Activated CD4-positive, alpha-beta T cell treated with anti-CD3 and anti-CD28 coated beads, Interleukin-2, amount 10 ng/mL, durations not matched to agents 7 days and 5 days (primary cell): ENCODE measurements at places on chromosomes 2 and 18. TPM values are rescaled to one million over a fixed set of nuclear protein-coding genes. Genes with fewer than 3 reads are reported as not detected.
A peak's percentile ranks its signal among the peaks of the same experiment; 100 is the strongest.

GRCh38 chr2:74429487-74430451 is 8.2 kb downstream of the WDR54 start:
- no peaks in the 10 kb centered on the region for H3K4me1 ChIP-seq
- no peaks in the 10 kb centered on the region for H3K27me3 ChIP-seq
- DNase-seq, result no peak
- peaks cover 12% of the 10 kb centered on the region for H3K36me3 ChIP-seq

GPR155 gene
- 33.3 TPM for total RNA-seq

RAPGEF4 gene
- total RNA-seq, result 0.62 TPM

DNA sequence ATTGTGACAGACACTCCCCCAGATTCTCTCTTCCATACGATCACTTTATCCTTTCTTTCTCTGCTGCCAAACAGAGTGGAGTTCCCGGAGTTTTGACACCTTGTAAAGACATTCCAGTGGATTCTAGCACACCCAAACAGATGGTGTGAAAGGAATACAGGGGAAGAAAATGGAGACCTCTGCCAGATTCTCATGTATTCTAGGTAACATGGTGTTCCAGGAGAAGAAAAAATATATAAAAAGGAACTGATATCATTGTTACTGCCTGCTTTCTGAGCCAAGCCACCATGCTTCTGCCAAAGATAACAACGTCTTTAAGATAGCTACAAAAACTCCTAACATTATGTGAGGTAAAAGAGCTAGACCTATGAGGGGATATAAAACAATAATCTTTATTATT is 136.5 kb downstream of the TXNL1 start:
- no peaks in the 10 kb centered on the region for H3K4me1 ChIP-seq
- peaks cover 2% of the 10 kb centered on the region for H3K27me3 ChIP-seq
- H3K36me3 ChIP-seq, result no peaks in the 10 kb centered on the region
- H3K27ac ChIP-seq, result no peak overlapping the region
- DNase-seq, result no peak
- H3K4me3 ChIP-seq, result no peak overlapping the region

DNA sequence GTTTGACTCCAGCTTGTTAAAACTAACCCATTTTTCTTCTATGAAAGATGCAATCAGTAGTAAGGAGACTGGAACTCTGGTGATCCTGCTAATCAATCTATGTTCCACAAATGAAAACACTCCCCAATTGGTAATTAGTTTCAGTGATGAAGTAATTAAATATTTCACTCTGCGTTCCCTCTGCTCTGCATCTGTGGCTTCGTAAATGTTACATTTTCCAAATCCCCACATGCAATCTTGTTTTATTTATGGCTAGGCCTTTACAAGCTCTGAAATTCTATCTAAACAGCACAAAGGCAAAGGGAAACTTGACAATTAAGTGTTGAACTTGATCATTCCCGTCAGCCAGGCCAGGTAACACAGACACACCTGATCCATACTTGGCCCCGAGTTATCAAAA is 231.4 kb upstream of the OSR1 start:
- peaks cover under 1% of the 10 kb centered on the region for H3K27me3 ChIP-seq
- no peaks in the 10 kb centered on the region for H3K4me1 ChIP-seq
- DNase-seq, result no peak

GRCh38 chr18:67634631-67635338 is 118.3 kb upstream of the DSEL start:
- H3K27ac ChIP-seq, result no peak overlapping the region
- no peaks in the 10 kb centered on the region for H3K27me3 ChIP-seq
- DNase-seq, result no peak
- no peaks in the 10 kb centered on the region for H3K4me1 ChIP-seq
- H3K4me3 ChIP-seq, result no peak overlapping the region

GRCh38 chr2:85368921-85369320 is 14.4 kb downstream of the ELMOD3 start:
- no peak overlapping the region for H3K4me3 ChIP-seq
- no peaks in the 10 kb centered on the region for H3K27me3 ChIP-seq
- no peak for DNase-seq
- H3K27ac ChIP-seq, result no peak overlapping the region
- H3K36me3 ChIP-seq, result peaks cover 8% of the 10 kb centered on the region
- H3K4me1 ChIP-seq, result no peaks in the 10 kb centered on the region

ORMDL1 gene
- total RNA-seq, result 81.1 TPM

DNA sequence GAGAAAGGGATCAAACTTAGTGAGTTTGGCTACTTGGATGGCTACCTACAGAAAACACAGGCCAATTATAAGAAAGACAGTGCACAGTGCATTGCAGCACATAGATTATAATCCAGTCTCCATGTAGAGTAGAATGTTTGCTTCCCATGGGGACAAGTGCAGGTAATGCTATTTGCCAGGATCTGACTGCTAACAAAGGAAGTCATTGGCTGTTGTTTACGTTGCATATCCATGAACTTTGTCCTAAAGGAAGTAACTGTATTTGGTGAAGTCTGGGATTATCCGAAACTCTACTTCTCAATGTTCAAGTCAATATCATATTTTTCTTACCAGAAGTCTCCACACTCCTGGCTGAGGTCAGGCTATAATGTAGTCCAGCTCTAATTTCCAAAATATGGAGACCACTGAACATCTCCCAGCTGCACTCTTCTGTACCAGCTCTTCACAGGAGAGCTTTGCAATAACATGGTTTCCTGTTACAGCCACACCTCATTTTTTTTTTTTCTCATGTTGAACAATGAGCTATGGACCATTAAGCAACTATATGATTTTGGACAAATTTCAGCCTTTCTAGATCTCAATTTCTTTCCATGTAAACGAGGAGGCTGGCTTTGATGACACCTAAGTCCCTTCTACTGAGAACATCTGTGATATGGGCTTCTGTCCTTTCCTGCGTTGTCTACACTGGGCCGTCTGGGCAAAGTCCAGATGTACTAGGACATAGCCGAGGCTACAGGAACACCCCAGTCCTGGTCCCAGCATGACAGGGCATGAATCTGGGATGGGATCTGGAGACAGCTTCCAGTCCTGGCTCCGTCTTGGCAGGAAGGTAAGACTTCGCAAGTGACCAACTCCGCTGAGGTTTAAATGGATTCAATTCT is 154.8 kb downstream of the LAMA1 start:
- no peak for DNase-seq
- no peak overlapping the region for H3K4me3 ChIP-seq
- no peaks in the 10 kb centered on the region for H3K36me3 ChIP-seq
- no peak overlapping the region for H3K27ac ChIP-seq
- H3K4me1 ChIP-seq, result no peaks in the 10 kb centered on the region

CAPN14 gene
- total RNA-seq, result 0.10 TPM

DNA sequence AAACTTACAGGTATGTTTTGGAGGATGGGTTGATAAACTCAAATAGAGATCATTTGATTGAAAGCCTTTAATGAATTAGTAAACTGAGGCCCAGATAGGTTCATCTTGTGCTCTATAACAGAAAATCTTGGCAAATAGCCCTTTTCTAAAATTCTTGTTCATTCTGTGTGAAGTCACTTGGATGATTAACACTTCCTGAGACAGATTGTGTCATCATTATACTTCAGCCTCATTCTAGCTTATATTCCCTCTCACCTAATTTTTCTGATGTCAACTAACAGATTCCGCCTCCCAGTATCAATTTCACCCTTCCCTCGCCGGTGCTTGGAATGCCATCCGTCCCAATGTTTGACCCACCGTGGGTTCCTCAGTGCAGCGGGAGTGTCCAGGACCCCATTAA is 84.2 kb upstream of the RPE start:
- no peak overlapping the region for H3K27ac ChIP-seq
- H3K36me3 ChIP-seq, result no peaks in the 10 kb centered on the region
- H3K4me3 ChIP-seq, result no peak overlapping the region
- no peaks in the 10 kb centered on the region for H3K4me1 ChIP-seq
- H3K27me3 ChIP-seq, result peaks cover 3% of the 10 kb centered on the region

DNA sequence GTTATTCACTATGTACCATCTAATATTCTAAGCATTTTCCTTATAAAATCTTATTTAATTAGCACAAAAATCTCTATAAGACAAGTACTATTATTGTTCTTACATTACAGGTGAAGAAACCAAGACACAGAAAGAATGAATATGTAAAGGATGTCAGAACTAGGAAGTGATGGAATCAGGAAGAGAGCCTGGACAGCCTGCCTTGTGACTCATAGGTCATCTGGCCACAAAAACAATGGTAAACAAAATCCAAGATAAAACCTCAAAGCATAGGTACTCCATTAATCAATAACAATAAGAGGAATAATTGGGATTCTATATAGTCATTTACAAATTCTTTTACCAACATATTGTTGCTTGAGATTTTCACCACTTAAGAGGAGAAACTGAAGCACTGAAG is 505.4 kb upstream of the PIK3C3 start:
- no peak overlapping the region for H3K27ac ChIP-seq
- DNase-seq, result no peak
- H3K4me1 ChIP-seq, result no peaks in the 10 kb centered on the region
- H3K4me3 ChIP-seq, result no peak overlapping the region
- no peaks in the 10 kb centered on the region for H3K27me3 ChIP-seq
- no peaks in the 10 kb centered on the region for H3K36me3 ChIP-seq

GRCh38 chr18:31490387-31490786 is 7.6 kb upstream of the DSG2 start:
- H3K27ac ChIP-seq, result no peak overlapping the region
- peaks cover 2% of the 10 kb centered on the region for H3K27me3 ChIP-seq
- H3K36me3 ChIP-seq, result no peaks in the 10 kb centered on the region
- no peak for DNase-seq
- no peaks in the 10 kb centered on the region for H3K4me1 ChIP-seq
- H3K4me3 ChIP-seq, result no peak overlapping the region

GPR39 gene
- not detected for total RNA-seq

CDH7 gene
- not detected for total RNA-seq

GRCh38 chr2:156918410-156918809 is 339.1 kb upstream of the GALNT5 start:
- H3K27me3 ChIP-seq, result peaks cover 13% of the 10 kb centered on the region
- no peaks in the 10 kb centered on the region for H3K36me3 ChIP-seq
- H3K4me3 ChIP-seq, result no peak overlapping the region
- no peak overlapping the region for H3K27ac ChIP-seq
- no peaks in the 10 kb centered on the region for H3K4me1 ChIP-seq

GRCh38 chr2:38528008-38528442 is 74.7 kb downstream of the HNRNPLL start:
- peak overlapping the region; percentile 39 for H3K4me3 ChIP-seq
- H3K27me3 ChIP-seq, result peaks cover 33% of the 10 kb centered on the region
- no peak overlapping the region for H3K27ac ChIP-seq
- peaks cover 5% of the 10 kb centered on the region for H3K4me1 ChIP-seq

- H3K36me3 ChIP-seq, result no peaks in the 10 kb centered on the region
- H3K27me3 ChIP-seq, result peaks cover 14% of the 10 kb centered on the region
- H3K4me1 ChIP-seq, result no peaks in the 10 kb centered on the region
- no peak overlapping the region for H3K27ac ChIP-seq
- no peak for DNase-seq
These were observed 398.3 kb upstream of the TNP1 start for GRCh38 chr2:217258170-217258569.

GRCh38 chr2:177740700-177741099 is 331.9 kb downstream of the PDE11A start:
- H3K27me3 ChIP-seq, result peaks cover 5% of the 10 kb centered on the region
- DNase-seq, result no peak
- no peaks in the 10 kb centered on the region for H3K4me1 ChIP-seq
- H3K36me3 ChIP-seq, result no peaks in the 10 kb centered on the region
- no peak overlapping the region for H3K27ac ChIP-seq

SPP2 gene
- not detected for total RNA-seq

DNA sequence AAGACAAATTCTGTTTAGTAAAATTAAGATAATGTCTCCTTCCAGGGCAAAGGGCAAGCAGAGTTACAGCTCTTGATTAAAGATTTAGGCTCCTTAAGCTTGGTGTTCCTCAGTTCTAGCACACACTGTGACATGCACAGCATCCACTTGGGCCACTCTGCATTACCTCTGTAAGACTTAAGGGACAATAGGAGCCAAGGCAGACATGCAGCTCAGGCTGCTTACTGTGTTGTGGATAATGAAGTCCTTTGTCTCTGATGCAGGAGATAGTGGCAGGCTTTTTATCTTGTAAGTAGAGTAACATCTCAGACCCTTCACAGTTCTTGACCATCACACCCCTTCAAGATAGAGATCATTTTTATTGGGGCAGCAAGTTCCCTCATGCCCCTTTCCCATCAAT is 31.2 kb downstream of the RBM45 start:
- no peak for DNase-seq
- H3K36me3 ChIP-seq, result no peaks in the 10 kb centered on the region
- peaks cover 21% of the 10 kb centered on the region for H3K27me3 ChIP-seq
- no peak overlapping the region for H3K4me3 ChIP-seq
- no peak overlapping the region for H3K27ac ChIP-seq
- H3K4me1 ChIP-seq, result no peaks in the 10 kb centered on the region

- no peak overlapping the region for H3K4me3 ChIP-seq
- no peaks in the 10 kb centered on the region for H3K4me1 ChIP-seq
- no peaks in the 10 kb centered on the region for H3K27me3 ChIP-seq
- DNase-seq, result no peak
These were observed 104.5 kb upstream of the SP5 start for GRCh38 chr2:170610615-170611014.

- peaks cover 6% of the 10 kb centered on the region for H3K27me3 ChIP-seq
- H3K4me1 ChIP-seq, result no peaks in the 10 kb centered on the region
- no peak overlapping the region for H3K4me3 ChIP-seq
- no peak for DNase-seq
- no peaks in the 10 kb centered on the region for H3K36me3 ChIP-seq
These were observed 29.6 kb downstream of the TCF7L1 start for GRCh38 chr2:85162746-85163301.
